ENCODE measurements at places on chromosomes 3 and 15. TPM values are rescaled to one million over a fixed set of nuclear protein-coding genes. Genes with fewer than 3 reads are reported as not detected.

LMAN1L gene
- polyA plus RNA-seq = not detected

DNA sequence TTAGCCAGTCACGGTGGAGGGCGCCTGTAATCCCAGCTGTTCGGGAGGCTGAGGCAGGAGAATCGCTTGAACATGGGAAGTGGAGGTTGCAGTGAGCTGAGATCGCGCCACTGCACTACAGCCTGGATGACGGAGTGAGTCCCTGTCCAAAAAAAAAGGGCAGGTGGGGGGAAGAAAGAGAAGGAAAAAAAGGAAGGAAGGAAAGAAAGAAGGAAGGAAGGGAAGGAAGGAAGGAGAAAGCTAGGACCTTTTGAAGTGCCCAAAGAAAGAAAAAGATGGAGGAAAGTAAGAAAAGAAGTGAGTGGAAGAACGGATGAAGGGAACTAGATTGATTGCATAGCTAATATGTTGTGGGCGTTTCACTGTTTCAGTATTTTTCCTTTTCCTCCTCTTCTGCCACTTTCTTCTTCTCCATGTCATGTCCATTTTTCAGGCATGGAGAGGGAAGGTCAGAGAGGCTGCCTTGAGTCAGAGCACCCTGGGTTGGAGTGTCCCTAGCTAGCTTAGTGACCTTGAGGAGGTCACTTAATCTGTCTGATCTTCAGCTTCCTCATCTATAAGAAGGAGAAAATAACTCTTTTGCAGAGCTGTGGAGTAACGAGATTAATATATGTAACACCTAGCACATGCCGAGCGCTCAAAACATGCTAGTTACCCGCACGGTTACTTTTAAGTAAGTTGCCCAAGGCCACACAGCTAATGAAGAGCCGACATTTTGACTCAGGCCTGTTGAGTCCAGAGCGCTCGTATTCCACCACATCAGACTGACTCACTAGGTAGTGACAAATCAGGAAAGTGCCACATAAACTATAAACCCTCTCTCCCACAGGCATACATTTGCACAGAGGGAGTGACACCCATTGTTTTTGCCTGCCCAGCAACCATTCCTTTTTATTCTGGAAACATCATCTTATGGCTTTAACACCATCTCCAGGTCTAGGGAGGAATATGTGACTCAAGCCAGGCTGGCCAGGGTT, 42.2 kb downstream of the BHLHE40 start:
- DNase-seq = no peak

DNA sequence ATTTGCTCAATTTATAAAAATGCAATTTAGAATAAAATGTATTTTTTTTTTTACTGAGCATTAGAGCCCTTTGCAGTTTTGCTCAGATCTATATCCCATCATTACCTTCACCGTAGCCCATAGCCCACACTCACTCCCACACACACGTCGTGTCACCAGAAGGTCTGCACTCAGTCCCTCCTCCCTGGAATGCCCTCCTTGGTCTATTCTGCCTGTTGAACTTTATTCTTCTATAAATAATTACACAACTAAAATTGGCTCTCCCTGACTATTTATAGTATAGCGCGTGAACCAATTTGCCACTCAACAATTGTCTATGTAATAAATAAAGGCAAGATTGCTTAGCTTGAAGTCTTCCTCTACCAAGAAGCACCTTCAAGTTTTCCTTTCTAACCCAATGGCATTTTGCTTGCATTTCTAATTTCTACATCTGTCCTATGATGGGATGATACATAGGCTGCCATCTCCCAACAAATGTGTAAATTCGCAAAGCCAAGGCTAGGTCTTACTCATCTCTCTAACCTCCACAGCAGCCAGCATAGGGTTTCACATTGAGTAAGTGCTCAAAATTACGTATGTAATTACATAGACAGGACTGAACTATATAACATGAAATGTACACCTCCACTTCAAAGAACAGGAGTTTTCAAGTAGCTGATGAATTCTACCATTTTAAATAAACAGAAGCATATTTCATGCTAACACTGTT, 172.0 kb upstream of the HES1 start:
- no peak for DNase-seq

GRCh38 chr3:112640930-112641801, at the start of gene CCDC80:
CCDC80 (minus strand) TSS chr3:112641143; CDS start chr3:112639905, 1,238 bp downstream.
- peak; percentile 61 for DNase-seq

AMIGO3 gene
- 2.7 TPM for polyA plus RNA-seq

DNA sequence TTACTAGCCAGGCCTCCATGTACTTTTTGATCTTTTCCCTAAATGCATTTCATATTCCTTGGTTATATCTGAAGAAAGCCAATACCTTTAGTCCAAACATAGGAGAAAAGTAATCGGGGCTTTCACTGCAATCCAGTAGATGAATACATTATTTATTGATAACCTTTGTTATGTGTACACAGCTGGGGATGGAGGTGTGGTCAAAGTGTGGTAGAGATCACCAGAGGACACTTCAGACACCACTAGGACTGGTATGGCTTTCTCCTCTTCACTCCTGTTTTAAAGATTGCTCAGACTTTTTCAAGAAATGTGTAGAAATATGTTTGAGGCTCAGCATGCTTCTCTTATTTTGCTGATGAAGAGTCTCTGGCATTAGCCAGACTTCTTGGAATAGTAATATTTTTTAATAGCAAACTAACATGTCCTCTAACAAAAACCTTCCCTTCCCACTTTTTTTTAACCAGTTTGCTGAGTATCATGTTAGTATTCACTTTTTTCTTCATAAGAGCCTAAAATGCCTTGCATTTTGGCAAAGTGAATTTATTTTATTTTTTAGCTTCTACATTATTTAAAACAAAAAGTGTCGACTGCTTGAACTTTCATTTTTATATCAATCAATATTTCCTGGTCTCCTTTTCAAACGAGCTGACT, 65.6 kb upstream of the MBNL1 start:
- no peak for DNase-seq

DNA sequence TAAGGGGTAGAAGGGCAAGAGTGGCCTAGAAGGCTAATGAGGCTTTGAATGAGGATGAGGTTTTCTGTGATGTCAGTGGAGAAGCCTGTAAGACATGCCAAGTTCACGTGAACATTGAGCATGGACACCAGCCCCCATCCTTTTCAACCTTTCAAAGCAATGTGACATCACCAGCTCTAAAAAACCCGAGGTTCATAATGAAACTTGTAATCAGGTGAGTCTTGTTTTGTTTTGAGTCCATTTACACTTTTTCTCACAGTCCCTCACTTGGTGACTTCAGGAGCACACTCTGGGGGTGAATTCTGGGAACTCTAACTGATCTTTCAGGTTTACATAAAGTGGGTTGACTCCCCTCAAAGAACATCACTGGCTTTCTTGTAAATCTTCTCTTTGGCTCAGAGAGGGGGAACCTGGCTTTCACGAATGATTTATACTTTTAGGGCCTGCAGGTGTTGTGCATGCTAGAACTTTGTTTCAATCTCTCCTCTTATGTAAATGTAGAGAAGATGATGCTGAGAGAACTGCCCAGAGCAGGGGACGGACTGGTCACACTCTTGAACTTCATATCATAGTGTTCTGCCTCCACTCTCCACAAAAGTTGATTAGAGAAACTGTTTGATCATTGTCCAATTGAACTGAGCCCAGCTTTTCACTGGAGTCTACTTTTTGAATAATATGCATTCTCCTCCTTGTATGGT, 224.7 kb upstream of the SATB1 start:
- no peak for DNase-seq

GRCh38 chr3:66719796-66720356, 219.1 kb upstream of the LRIG1 start:
- no peak for DNase-seq

HYPK gene
- 12.4 TPM for polyA plus RNA-seq

DNA sequence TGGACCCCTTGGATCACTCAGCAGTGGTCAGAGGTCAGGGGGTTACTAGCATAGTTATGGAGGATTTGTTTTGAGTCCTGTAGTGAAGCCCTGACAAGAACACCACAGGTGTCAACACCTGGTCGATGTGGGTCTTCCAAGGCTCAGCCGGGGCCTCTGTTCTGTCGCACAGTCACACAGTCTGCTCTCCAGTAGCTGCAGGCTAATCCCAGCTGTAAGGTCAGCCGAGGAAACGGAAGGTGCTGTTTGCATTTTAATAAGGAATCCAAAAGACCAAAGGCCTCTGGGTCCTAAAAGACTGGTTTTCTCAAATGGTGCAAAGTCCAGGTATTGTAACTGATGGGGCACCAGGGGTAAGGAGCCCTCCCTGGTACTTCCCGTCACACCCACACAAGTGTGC, 71.7 kb downstream of the RPLP1 start:
- DNase-seq = no peak

DNA sequence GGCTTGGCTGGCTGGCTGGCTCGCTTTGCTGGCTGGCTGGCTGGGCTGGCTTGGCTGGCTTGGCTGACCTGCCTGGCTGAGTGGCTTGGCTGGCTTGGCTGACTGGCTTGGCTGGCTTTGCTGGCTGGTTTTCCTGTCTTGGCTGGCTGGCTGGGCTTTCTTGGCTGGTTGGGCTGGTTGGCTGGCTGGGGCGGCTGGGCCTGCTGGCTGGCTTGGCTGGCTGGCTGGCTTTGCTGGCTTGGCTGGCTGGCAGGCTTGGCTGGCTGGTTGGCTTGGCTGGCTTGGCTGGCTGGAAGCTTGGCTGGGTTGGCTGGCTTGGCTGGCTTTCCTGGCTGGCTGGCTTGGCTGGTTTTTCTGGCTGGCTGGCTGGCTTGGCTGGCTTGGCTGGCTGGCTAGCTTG, 435.6 kb downstream of the GOLGA6L6 start:
- no peak for DNase-seq

- DNase-seq = peak; percentile 13
Measured at GRCh38 chr3:38649500-38650247, at the start of gene SCN5A. SCN5A (minus strand) TSS chr3:38649687; CDS start chr3:38633307, 16,380 bp downstream.

MEX3B gene
- 14.6 TPM for polyA plus RNA-seq

FEZF2 gene
- not detected for polyA plus RNA-seq

GRCh38 chr3:17510265-17510664, 232.2 kb downstream of the TBC1D5 start:
- DNase-seq = no peak

- DNase-seq = no peak
Measured at GRCh38 chr3:151384741-151385174, at the start of gene P2RY12. P2RY12 (minus strand) TSS chr3:151384753; CDS start chr3:151338845, 45,908 bp downstream.
